Stimulated activated CD4-positive, alpha-beta T cell treated with anti-CD3 and anti-CD28 coated beads, Interleukin-2, amount 100 ng/mL, for 24 hours (primary cell): ENCODE measurements at places on chromosomes 12 and 14.

DNA sequence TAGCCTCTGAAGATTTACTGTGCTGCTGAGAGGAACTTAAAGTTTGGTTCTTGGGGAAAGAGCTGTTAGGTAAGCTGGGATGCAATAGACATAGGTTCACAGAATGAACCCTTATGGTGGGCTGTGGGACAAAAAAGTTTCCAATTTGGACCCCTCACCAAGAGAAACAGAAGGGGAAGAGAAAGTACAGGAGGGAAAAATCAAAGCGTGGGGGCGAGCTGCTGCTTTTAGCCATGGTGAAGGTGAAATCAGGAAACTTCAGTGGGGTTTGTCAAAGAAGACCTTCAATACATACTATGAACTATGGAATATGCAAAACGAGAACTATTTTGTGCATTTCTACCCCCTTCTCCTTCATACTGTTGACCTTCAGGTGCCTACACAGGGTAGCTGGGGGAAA is 10.6 kb upstream of the NINJ2 start:
- no peak for DNase-seq

- no peak for DNase-seq
These were observed 47.0 kb upstream of the ERGIC2 start for GRCh38 chr12:29427964-29428363.

- DNase-seq = no peak
These were observed 36.2 kb downstream of the MED13L start for GRCh38 chr12:116241157-116241759.

GRCh38 chr12:70660620-70661219 is 23.5 kb upstream of the PTPRB start:
- no peak for DNase-seq

- DNase-seq = no peak
These were observed 209.6 kb downstream of the CRADD start for GRCh38 chr12:93886533-93887511.
